CD4-positive, alpha-beta T cell treated with Interleukin-6 at 100 ng/mL for 8 hours (primary cell): ENCODE measurements at places on chromosomes 5 and 9.
A peak's percentile ranks its signal among the peaks of the same experiment; 100 is the strongest.

DNA sequence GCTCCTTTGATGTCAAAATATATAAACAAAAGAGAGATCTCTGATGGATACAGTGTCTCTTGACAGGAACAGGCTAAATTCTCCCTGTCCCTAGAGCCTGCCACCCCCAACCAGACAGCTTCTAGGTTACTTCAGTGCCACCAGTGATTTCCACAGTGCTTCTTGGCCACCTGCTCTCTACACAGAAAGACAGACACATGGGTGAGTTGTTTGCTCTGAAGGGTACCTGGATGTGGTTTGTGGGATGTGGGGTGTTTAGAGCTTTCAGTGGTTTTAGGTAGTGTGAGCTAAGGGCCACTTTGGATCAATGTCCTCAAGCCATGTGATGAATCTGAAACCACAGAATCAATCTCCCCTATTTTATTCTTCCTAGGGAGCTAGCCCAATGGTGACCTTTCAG lies 125.4 kb downstream of the ANKRD18B start:
- no peak for DNase-seq

DNA sequence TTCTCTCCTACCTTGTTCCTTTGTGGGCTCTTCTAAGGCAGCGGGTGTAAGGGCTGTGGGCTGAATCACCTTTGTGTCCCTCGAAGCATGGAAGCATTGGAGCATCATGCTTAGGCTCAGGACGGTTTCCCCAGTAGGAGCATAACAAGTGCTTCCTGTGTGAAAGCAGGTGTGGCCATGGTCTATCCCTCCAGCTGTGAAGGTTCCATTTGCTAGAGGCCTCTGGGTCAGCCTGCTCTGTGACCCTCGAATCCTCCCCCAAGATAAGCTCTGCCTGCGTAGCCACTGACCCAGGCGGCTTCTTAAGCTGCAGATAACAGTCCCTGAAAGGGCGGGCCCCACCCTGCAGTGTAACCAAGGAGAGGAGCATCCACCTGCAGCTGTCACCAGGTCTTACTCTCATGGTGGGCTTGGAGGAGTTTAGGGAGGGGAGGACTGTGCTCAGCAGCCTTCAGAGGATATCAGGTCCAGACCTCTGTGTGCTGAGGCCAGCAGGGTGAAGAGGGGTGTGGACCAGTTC lies 8.4 kb upstream of the NDST1 start:
- no peak for DNase-seq

- DNase-seq = no peak
Observed at GRCh38 chr9:111474385-111474784, 9.8 kb downstream of the ECPAS start.

DNA sequence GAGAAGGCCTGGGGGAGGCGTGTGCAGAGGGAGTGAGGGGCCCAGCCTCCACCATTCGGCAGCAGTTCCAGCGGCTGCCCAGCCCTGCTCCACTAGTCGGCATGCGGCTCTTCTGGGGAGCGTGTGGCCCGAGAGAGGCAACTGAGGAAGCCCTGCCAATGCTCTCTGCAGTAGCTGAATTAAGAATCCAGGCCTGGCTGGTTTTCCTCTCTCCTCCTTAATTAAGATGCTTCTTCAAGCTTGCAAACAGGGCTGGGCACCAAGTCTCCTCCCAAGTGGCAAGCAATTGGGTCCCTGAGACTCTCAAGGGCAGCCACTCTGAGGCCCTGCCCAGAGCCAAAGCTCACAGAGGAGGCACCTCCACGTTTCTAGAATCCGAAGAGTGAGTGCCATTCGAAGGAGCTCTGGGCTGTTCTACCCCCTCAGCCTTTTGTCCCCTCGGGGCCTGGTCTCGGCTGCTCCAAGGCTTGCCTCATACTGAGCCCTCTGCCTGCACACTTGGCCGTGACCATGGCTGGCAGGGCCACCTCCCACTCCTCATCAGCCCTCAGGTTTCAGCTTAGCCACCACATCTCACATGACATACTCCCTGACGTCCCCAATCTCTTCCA lies 75.4 kb upstream of the LRRTM2 start:
- DNase-seq = no peak

GRCh38 chr9:1222511-1222910 lies 172.4 kb downstream of the DMRT2 start:
- no peak for DNase-seq

- DNase-seq = no peak
Observed at GRCh38 chr5:75659791-75660450, 48.7 kb downstream of the ANKDD1B start.

DNA sequence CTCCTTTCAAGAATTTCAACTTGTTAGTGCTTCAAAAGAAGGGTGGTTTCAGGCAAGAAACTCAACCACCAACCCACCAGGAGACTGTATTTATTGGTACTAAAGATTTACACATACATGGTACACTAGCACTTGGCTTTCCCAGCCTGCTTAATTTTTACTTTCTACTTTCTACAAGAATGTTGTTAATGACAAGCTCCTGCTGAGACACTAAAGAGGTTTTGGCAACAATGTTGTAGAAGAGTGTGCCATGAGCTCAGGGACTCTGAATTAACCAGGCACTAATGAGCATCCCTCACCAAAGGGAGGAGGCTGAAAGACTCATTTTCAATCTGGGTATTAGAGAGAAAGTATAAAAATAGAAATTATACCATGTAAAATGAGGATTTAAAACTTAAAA lies 195.0 kb downstream of the KIAA0825 start:
- DNase-seq = no peak

GRCh38 chr5:13745508-13745907 lies 199.0 kb downstream of the DNAH5 start:
- no peak for DNase-seq

- no peak for DNase-seq
Observed at GRCh38 chr9:19386502-19387044, 6.5 kb upstream of the RPS6 start.

DNA sequence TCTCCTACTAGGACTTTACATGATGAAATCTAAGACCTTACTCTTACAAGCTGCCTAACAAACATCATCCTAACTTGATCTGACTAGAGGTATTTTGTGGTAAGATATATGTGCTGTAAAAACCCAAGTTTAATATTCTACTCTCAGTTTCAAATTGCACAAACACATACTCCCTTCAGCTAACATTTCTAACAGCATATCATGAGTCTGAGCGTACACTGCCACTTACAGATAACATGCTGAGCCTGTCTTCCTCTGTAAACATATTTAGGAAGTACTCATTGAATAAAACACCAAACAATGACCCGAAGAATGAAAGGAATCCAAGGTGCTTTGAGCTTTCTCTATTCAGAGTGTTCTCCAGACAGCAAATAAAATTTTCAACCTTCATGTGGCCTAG lies 7.9 kb upstream of the ESM1 start:
- DNase-seq = no peak

DNA sequence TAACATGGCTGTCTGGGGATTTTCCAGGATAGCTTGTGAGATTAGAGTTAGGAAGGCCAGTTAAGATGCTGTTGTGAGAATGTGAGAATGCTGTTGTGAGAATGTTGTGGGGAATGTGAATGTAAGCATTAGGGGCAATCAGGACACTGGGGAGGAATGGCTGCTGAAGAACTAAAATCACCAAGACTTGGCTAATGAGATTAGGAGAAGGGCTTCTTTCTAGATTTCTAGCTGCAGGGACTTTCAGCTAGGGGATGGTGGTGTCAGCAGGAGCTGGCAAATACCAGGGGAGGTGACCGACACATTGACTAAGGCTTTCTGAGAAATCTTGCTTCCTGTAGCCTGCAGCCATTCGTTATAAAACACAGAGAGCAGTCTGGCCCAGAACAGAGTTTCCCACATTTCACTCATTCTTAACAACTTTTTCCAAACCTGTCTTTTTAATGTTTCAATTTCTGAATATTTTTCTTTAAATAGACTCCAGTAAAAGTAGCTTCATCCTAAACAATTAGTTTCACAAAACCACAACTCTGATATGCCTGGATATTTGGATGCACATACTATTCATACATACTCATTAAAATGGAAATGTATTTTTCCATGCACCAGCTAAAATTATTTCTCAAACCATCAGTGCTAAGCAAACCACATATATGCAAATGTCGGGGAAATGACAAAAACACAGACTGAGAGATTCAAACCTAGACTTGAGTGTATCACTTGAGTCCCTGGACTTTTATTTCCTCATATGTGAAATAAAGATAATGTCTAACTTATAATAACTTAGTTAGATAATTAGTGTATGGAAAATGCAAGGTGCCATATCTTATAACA lies 89.3 kb upstream of the TNC start:
- DNase-seq = no peak

GRCh38 chr9:127182901-127183746 lies 60.7 kb upstream of the ANGPTL2 start:
- DNase-seq = no peak

GRCh38 chr5:35990520-35990919 lies 670 bp downstream of the UGT3A1 start:
- DNase-seq = no peak

GRCh38 chr9:95689669-95690068 lies 172.9 kb upstream of the PTCH1 start:
- no peak for DNase-seq

GRCh38 chr5:60230456-60230855 lies 336.9 kb upstream of the PDE4D start:
- DNase-seq = no peak

DNA sequence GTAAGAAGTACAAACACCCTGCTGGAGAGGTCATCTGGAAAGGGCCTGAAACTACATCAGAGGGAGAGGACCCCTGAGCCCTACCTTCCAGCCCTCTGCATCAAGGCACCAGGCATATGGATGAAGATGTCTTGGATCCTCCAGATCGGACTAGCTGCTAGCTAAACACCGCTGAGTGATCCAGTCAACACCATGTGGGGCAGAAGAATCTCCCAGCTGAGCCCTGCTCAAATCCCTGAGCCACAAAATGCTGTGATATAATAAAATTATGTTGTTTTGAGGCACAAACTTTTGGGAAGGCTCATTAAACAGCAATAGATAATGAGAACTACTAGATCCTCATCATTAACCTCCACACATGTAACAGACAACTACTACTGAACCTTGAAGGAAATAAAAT lies 155.2 kb downstream of the FRMD3 start:
- DNase-seq = no peak

DNA sequence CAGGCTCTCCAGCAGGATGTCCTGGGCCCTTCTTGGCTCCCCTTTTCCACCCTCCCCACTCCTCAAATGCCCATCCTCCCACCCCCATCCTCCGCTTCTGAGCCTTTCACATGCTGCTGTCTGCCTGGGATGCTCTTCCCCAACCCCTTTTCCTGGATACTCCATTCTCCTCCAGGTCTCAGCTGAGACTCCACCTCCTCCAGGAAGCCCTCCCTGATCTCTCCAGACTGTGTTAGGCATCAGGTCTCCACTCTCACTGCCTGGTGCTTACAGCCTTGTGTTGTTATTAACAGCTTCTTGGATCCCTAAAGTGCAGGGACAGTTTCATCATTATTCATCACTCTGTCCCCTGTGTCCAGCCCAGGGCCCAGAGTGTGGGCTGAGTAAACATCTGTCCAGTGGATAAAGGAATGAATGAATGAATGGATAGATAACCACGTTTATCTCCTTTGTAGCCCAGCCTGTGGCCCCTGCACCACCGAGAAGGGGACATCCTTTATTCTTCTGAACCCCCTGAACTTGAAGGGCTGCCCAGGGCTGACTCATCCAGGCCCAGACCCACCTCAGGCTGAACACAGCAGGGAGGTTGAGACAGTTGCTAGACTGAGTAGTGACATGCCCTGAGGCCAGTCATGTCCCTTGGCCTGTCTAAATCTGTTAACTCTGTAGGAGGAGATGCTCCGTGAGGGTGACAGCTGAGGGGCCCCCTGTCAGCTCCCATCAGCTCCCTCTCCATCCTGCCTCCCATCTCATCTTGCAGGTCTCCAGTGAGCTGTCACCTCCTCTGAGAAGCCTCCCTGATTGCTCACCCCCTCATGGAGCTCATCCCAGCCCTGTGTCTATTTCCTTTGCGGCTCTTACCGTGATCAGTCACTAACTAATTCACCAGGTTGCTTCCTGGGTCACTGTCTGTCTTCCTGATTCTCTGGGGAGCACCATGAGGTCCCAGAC lies 14.6 kb upstream of the LAMC3 start:
- no peak for DNase-seq

- no peak for DNase-seq
Observed at GRCh38 chr5:114447084-114447773, 85.4 kb downstream of the KCNN2 start.

- no peak for DNase-seq
Observed at GRCh38 chr5:33423018-33423630, 17.6 kb upstream of the TARS1 start.

DNA sequence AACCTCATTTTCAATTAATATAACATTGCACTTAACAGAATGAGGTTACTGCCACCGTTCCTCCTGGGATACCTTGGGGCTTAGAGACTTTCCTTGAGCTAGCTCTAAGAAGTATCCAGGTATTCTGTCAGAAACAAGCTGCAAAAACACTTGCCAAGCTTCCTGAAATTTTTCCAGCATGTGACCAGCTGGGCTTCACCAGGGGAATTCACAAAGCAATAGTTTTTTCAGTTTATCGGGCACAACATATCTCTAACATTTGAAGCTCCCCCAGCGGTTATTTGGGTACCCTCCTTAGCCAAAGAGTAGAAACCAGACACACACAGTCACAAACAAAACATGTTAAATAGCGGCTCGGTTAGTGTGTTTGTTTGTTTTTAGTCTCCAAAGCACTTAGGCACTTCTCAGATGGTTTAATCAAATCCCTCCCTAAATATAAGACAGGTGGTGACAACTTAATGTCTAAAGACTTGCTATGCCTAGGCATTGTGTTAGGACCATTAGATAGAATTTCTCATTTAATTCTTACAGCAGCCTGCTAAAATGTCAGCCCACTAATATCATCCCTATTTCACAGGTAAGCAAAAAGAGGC lies 278.2 kb downstream of the GLIS3 start:
- DNase-seq = no peak

GRCh38 chr9:99569840-99570239 lies 251.8 kb upstream of the NR4A3 start:
- no peak for DNase-seq

GRCh38 chr9:93566408-93567270 lies 9.7 kb upstream of the PHF2 start:
- peak; percentile 98 for DNase-seq

DNA sequence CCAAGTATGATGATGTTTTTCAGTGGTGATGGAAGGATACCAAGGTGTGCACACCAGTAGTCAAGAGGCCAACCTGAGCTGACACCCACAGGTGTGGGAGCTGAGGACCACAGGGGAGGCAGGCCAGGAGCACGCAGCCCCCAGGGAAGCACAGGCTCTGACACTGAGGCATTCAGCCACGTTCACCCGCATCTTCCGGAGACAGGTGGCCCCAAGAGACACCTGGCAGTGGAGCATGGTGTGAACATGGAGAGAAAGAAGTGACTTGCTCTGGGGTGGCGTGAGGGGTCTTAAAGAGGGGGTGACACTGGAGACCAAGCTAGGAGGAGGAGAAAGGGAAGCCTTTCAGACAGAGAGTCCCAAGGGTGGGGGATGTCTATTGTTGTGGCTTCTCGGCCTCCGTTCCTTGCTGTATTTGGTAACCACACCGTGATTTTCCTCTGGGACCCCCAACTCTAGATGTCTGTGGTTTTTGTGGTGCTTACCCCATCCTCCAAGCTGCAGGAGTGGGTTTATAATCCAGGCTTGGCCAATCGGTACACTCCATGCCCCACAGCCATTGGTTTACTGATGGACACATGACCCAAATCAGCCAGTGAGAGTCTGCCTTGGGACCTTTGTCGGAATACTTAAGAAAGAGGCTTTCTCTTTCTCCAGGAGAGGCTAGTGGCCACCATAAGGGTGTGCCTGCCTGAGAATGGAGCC lies 84.6 kb downstream of the HRH2 start:
- no peak for DNase-seq

GRCh38 chr5:125059255-125060002 lies 313.0 kb upstream of the ZNF608 start:
- no peak for DNase-seq

- DNase-seq = no peak
Observed at GRCh38 chr5:138600446-138600845, 25.2 kb upstream of the HSPA9 start.
